ENCODE measurements at places on chromosomes 12 and 14. TPM values are rescaled to one million over a fixed set of nuclear protein-coding genes. Genes with fewer than 3 reads are reported as not detected.
A peak's percentile ranks its signal among the peaks of the same experiment; 100 is the strongest.

LGR5 gene
- total RNA-seq = 1.9 TPM

TCP11L2 gene
- total RNA-seq = 3.5 TPM

KRT74 gene
- total RNA-seq = not detected

WIF1 gene
- total RNA-seq = not detected

EPYC gene
- not detected for total RNA-seq

- no peak for DNase-seq
These were observed 31.5 kb upstream of the BHLHE41 start for GRCh38 chr12:26156201-26156871.

GRCh38 chr12:27096420-27096819, 14.0 kb upstream of the C12orf71 start:
- no peak for DNase-seq

DNA sequence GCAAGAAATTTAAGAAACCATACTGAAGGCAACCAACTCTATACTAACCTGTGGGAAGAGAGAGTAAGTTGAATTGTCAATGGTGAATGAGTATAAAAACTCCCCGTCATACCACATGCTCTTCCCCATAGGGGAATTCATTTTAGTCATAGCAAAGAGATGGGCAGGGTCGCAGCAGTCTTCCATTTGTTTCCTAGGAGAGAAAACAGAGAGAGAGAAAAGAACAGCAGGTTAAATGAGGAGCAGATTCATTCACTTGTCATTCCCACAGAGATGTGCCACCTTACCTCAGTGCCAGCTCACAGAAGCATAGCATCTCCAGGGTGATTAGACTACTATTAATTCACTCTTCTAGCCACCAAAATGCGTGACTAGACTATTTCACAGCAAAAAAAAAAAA, 47.4 kb downstream of the ST8SIA1 start:
- DNase-seq = no peak

DNA sequence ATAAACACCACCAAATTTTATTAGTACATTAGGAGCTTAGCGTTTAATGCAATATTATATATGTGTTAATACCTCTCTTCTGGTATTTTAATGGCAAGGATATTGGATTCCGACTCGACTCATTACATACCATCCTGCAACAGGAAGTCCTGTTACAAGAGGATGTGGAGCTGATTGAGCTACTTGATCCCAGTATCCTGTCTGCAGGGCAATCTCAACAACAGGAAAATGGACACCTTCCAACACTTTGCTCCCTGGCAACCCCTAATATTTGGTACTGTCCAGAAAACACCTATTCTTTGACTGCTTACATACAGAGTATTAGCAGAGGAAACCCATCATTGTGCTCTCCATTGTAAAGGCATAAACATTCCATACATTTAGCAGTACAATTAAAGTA, 45.2 kb downstream of the VEZT start:
- no peak for DNase-seq

DNA sequence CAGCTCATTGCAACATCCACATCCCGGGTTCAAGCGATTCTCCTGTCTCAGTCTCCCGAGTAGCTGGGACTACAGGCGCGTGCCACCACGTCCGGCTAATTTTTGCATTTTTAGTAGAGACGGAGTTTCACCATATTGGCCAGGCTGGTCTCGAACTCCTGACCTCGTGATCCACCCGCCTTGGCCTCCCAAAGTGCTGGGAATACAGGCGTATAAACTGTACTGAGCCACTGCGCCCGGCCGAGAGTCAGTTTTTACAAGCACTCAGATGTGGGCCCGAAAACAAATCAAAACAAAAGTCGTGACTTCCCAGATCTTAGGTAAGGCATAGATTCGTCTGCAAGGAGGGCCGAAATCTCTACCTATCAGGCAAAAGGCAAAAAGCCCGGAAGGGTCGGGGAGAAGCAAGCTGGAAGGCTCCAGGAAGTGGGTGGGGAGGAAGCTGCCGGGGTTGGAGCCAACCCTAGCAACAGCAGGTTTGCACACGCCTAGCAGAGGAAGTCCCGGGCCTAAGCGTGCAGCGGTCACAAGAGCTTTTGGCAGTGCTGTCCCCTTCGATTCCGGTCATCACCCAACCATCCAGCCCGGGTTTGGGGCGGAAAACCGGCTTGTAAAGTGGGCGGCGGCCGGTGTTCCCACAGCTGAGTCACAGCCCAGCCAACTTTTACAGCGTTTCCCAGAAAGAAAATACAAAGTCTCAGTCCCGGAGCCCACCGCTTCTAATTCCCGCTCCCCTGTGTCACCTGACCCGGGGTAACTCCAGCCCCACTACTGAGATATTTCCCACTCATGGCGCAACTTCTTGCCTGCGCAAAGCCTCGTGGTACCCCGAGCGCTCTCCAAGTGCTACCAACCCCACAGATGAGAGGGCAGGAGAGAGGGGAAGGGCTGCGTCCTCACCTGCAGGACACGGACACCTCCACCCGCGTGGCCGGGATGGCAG, 583 bp downstream of the CPNE8 start:
- DNase-seq = peak; percentile 75

DNA sequence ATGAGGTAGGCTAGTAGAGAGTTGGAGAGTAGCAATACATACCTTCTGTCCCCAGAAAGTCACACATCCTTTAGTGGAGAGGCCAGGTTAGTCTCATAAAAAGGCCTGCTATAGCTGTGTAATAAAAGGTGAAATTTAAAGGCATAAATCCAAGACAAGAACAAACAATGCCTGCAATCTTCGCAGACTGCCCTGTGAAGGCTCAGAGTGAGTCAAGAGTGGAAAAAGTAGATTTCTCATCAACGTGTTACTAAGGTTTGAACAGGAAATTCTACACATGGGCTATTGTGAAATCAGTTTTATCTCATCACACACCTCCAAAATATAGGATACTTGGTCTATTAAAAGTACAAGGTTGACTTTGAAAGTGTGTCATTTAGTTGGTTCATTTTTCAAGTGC, at the start of gene KLRC1:
Gene KLRC1 (minus strand): TSS at position 222 of the 400 bp plus-strand sequence. CDS start 2,221 bp downstream, outside the sequence.
- no peak for DNase-seq

DNA sequence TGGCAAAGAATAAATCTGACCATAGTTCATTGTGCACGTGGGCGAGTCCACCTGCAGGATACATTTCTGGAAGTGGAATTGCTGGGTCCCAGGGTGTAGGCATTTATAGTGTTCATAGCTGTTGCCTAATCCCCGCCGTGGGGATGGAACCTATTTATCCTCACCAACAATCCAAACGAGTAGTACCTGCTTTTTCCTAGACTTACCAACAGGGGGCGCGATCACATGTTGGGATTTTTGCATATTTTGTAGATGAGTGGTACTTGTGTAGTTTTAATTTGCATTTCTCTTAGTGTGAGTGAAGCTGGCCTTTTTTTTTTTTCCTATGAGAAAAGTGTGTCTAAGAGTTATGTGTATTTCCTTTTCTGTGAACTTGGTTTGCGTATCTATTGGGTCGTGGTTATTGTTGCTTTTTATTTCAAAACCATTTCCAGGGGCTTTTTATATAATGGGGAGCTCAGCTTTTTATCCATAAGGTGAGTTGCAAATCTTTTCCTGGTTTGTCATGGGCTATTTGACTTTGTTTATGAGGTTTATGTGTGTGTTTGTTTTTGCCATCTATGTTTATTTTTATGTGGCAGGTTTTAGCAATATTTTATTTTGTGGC, 67.2 kb downstream of the CCDC92 start:
- DNase-seq = peak; percentile 50

DNA sequence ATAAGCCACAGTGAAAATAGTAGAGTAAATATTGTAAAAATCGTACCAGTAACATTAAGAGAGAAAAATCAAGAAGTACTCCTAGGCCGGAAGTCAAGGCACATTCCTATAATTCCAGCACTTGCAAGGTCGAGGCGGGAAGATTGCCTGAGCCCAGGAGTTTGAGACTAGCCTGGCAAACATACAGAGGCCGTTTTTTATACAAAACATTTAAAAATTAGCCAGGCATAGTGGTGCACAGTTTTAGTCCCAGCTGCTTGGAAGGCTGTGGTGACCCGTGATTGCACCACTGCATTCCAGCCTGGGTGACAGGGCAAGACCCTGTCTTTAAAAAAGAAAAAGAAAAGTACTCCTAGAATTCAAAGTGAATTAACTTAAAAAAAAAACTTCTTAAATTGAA, 341.8 kb downstream of the C12orf50 start:
- no peak for DNase-seq

DNA sequence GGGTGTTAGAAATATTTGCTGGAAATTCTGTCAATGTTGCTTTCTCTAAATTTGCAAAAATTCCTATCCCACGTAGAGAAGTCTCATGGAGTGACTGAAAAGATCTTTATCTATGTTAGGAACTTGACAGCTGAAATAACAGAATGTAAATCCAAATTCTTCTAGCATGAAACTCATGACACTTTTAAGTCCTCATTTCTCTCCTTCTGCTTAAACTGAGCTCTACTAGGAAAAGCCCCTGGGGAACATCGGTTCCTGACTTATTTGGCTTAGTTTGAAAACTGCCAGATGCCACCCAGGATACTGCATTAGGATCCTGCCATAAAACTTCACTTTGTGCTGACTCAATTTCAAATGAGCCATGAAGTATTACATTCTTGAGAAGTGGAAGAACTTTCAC, 426.0 kb downstream of the GALC start:
- DNase-seq = no peak

- no peak for DNase-seq
These were observed 32.9 kb downstream of the RAB21 start for GRCh38 chr12:71787580-71787979.

- DNase-seq = no peak
These were observed 223.0 kb downstream of the PTPRO start for GRCh38 chr12:15545334-15545733.
